Myocyte (in vitro differentiated cells): ENCODE measurements at places on chromosomes 7 and 10.

- DNase-seq: peak; percentile 2
Observed at GRCh38 chr10:120221873-120222485, 235.0 kb upstream of the PLPP4 start.

DNA sequence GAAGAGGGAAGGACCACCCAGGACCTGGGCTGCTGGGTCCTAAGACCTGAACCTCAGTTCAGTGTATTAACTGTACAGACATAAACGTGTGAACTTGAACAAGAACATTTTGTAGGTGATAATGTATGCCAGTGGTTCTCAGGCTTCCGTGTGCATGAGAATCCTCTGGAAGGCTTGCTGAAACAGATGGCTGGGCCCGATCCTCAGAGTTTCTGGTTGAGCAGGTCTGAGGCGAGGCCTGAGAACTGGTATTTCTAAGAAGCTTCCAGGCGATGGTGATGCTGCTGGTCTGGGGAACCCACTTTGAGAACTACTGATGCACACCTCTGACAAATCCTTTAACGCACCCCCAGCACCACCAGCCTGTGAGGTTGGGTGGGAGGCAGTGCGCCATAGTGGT, 70.4 kb downstream of the CDH23 start:
- DNase-seq: no peak

DNA sequence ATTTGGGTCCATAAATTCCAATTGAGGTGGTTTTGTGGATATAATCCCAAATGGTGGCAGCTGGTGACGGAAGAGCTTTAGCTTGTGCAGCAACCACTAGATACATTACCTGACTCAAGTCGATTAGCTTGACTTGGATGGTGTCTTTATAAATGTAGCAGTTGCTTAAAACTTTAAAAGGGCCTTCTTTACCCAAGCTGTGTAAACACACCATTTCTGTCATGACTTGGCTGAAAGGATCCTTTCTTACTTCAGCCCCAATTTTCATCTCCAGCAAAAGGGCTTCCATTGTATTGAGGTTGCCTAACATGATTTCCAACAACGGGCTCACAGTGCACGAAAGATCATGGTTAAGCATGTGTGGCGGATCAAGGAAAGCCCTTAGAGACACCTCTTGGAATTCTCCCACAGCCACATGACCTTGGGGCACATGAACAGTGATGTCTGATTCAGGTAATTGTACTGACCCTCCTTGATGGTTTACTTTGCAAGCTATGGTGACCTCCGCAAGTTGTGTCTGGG, 57.9 kb downstream of the MACC1 start:
- DNase-seq: no peak

DNA sequence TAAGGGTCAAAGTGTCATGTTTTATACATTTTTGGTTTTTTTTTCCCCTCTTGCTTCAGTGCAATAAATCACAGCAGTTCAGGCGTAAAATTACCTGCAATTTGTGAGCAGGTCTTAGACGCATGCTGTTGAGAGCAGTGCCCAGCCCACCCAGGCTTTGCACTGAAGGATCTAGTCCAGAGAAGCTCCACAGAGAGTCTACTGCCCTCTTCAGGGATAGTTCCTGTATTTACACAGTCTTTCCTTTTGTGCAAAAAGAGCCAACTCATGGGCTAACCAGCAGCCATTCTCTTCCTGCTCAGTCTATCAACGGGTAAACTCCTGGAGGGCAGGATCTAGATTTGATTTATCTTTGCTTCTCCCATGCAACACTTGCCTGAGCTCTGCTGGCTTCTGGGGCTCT, 82.2 kb upstream of the NAMPT start:
- no peak for DNase-seq

DNA sequence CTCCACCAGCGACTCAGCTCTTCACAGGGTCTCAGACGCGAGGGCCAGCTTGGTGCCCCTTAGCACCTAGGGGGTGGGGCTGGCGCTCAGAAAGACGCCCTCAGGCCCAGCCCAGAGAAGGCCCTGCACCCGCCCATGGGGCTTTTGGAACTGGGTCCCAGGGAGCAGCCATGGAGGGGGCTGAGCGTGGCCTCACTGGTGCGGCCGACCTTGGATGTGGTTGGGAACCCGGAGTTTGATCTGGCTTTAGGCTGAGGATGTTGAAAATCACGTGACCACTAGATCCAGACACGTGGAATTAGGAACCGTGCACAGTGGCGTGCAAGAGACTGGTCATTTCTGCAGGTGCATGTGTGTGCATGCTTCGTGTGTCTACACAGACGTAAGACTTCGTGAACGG, 185.4 kb downstream of the DNAJB6 start:
- DNase-seq: no peak

- DNase-seq: no peak
Observed at GRCh38 chr10:28149746-28150145, 150.9 kb upstream of the ODAD2 start.

DNA sequence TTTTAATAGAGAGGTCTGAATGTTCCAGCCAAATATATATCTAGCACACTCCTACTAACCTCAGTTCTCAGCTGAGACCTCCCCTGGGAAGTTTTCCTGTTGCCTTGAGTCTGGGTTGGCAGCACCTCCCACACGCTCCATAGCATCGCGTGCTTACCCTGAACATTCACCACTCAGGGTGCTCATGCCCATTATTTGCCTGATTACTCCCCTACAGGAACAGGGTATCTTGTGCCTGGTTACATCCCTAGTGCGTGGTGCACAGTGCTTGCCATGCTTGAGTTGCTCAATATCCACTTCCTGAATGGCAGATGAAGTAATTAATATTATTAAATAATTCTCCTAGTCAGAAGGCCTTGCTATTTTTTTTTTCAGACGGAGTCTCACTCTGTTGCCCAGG, 269.9 kb upstream of the IMMP2L start:
- DNase-seq: no peak

DNA sequence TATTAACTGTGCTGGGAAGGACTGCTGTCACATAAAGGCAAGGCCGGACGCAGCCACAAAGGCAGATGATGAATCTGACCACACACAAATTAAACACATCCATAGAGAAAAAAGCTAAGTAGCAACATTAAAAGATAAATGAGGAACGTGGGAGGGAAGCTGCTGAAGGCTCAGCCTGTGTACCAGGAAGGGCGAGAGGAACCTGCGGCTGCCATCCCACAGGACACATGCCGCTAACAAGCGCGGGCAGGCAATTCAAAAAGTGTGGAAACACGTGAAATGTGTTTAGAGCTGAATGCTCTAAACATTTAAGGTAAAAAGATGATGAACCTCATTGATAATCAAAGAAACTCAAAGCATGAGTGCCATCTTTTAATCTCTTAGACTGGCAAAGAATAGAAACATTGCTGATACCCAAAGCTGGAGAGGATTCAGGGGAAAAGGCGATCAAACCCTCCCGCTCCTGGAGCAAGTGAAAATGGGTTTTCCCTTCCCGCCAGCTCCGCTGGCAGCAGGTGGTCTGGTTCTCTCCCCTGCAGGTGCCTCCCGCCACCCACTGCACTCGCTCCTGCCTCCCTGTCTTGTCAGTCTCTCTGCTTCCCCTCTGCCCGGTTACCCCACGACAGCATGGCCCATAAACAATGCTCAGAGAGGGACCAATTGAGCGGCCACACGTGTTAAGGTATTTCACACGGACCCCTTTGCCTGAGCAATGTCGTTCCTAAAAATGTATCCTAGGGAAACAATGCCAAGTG, 4.2 kb downstream of the STK32C start:
- no peak for DNase-seq

- DNase-seq: no peak
Observed at GRCh38 chr10:100715445-100716385, 29.7 kb upstream of the PAX2 start.

GRCh38 chr10:127332631-127333030, 136.2 kb upstream of the INSYN2A start:
- DNase-seq: no peak

DNA sequence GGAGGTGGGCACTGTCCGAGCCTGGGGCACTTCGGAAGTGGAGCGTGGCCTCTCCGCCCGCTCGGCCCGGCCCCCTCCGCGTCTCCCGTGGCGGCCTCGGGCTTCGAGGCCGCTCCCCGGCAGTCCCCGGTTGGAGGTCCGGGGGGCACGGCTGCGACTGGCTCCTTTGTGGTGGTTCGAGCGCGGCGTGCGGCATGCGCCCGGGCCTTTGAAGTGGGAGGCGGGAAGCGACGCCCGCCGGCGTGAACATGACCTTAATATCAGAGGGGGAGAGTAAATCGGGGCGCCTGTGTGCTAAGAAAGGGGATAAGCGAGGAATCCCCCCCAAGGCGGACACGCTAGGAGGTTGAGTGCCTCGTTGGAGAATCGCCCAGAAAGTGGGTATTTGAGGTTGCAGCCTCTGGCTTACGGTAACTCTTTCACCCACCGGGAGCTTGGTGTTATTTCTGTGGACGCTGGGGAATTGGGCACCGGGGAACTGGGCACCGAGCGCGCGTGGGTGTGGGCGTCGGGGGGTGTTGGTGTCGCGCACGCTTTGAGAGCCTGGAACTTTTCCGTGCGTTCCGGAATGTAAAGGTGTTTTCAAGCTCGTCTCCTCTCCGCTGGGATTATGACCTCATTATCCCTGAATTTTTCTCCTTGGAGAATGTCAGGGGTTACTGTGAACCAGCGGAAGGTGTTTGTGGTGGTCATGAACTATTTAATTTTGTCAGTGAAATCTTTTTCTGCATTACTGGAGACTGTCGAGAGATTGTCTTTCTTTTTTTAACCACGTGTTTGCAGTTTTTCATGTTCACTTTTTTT, 660 bp downstream of the SUV39H2 start:
- DNase-seq: no peak

- DNase-seq: no peak
Observed at GRCh38 chr10:17669185-17669872, 25.4 kb downstream of the STAM start.

DNA sequence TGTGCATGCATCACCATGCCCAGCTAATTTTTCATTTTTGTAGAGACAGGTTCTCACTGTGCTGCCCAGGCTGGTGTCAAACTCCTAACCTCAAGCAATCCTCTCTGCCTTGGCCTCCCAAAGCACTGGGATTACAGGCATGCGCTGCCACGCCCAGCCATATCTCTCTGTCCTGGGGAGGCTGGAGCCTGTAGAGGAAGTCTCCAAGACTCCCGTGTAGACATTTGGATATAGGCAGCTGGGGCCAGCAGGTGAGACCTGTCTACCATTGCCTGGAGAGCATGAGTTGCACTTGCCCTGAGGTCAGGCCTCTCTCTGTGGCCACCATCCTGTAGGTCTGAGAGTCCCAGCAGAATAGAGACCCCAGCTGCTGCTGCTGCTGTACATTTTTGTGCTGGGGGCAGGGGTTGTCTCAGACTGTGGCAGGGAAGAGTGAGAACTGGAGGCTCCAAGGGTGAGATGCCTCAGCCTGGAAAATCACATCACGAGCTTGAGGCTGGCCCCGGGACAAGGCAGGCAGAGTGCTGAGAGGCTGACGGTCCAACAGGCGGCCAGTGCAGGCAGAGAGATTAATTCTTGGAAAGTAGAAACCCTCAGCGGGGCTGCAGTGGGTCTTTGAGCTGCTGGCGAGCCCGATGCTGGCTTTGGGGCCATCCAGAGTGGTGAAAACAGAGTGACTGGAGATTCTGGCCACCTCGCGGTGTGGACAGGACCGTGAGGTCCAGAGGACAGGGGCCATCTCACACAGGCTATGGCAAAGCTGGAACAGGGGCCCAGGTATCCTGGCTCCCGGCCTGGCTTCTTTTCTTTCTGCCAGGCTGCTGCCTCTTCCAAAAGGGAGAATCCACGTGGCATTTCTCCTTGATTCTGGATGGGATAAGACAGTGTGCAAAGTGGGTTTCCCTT, 60.9 kb downstream of the TMEM270 start:
- no peak for DNase-seq

GRCh38 chr7:155886391-155887173, 74.3 kb upstream of the SHH start:
- no peak for DNase-seq

- no peak for DNase-seq
Observed at GRCh38 chr10:33410096-33410859, 75.8 kb upstream of the NRP1 start.

GRCh38 chr7:82247814-82248433, 195.7 kb downstream of the CACNA2D1 start:
- peak; percentile 18 for DNase-seq

GRCh38 chr7:117731455-117731854, 141.8 kb downstream of the CTTNBP2 start:
- DNase-seq: no peak

DNA sequence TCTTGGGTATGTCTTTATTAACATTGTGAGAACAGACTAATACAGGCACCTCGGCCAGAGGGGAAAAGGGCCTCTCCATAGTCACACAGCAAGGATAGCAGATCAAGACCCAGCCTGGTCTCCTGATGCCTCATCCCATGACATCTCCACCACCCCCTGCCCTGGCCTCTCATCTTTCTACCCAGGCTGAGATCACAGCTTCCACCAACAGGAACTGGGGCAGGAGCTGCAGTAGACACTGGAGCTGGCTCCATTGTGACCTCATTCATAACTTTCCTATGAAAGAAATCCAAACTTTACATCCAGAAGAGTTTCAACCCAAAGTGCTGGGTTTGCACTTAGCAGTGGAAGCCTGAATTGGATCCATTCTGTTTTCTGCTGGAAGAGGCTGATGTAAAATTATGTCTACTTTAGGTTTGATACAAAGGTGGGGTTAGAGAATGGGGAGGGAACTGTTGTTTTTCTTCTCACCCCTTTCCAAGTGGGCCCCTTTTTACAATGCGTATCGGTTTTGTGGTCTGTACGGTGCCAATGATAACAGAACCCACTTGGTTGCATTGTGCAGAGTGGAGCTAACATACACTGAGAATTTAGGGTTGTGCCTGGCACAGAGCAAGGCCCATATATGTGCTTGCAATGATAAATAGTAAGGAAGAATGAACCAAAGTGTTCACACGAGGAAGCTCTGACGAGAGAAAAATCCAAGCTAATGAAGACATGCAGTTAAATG, 28.6 kb upstream of the INSIG1 start:
- DNase-seq: no peak

- peak; percentile 43 for DNase-seq
Observed at GRCh38 chr10:17961551-17962422, 10.1 kb downstream of the SLC39A12 start.

GRCh38 chr10:80964955-80965614, 427.4 kb downstream of the SH2D4B start:
- DNase-seq: no peak

GRCh38 chr7:158432369-158433341, 155.0 kb downstream of the PTPRN2 start:
- DNase-seq: no peak

DNA sequence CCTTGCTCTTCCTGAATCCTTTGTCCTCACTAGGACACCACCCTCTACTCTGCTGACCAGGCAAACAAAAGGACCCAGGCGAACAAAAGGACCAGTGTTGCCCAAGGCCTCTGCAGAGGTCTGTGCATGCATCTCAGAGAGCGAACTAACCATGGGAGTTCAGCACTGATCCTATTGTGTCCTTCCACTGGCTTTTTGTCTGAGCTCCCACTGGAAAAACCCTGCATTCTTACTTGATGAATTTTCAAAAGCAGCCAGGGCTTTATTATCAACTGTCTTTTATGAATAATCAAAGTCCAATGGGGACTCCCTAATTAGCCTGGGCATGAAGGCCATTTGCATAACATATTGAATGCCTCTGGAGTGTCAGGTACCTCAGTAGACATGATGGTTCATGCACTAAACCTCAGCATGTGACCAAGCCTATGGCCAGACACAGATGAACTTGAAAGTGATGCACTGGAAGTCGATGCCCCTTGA, 140.6 kb downstream of the KCNMA1 start:
- DNase-seq: no peak

- no peak for DNase-seq
Observed at GRCh38 chr7:79454361-79454960, 994 bp upstream of the MAGI2 start.

GRCh38 chr7:36188906-36189305, 35.9 kb downstream of the EEPD1 start:
- DNase-seq: no peak
